ENCODE measurements at places on chromosomes 2 and 18.

- DNase-seq = no peak
Observed at GRCh38 chr2:1818404-1818803, 74.1 kb upstream of the PXDN start.

DNA sequence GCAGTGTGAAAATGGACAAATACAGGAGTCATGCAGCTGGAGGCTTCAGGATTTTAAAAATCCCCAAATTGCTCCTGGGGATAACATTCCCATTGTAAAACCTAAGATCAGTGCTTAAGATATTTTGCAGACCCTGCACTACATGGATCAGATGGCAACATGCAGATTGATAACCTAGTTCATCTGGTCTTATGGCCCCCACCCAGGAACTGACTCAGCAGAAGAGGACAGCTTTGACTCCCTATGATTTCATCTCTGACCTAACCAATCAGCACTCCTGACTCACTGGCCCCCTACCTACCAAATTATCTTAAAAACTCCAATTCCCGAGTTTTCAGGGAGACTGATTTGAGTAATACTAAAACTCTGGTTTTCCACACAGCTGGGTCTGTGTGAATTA, 20.0 kb downstream of the SRBD1 start:
- no peak for DNase-seq

DNA sequence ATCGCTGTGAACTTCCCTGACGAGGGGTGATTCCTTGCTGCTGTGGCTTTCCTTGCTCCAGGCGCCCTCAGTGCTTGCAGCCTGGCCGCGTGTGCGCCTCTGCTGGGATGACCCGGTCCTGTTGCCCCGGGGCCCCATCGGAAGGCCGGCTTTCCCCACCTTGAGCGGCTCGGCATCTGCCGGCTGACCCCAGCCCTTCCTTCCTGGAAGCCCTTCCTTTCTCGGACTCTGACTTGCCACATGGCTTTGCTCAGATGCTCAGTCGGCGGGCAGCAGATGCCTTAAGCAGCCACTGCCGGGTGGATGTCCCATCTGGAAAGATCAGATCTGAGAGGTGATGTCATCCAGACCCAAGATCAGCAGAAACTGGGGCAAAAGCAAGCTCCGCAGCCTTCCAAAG, 100.5 kb upstream of the ODC1 start:
- no peak for DNase-seq

- DNase-seq = no peak
Observed at GRCh38 chr2:195610717-195611116, 46.3 kb upstream of the SLC39A10 start.

DNA sequence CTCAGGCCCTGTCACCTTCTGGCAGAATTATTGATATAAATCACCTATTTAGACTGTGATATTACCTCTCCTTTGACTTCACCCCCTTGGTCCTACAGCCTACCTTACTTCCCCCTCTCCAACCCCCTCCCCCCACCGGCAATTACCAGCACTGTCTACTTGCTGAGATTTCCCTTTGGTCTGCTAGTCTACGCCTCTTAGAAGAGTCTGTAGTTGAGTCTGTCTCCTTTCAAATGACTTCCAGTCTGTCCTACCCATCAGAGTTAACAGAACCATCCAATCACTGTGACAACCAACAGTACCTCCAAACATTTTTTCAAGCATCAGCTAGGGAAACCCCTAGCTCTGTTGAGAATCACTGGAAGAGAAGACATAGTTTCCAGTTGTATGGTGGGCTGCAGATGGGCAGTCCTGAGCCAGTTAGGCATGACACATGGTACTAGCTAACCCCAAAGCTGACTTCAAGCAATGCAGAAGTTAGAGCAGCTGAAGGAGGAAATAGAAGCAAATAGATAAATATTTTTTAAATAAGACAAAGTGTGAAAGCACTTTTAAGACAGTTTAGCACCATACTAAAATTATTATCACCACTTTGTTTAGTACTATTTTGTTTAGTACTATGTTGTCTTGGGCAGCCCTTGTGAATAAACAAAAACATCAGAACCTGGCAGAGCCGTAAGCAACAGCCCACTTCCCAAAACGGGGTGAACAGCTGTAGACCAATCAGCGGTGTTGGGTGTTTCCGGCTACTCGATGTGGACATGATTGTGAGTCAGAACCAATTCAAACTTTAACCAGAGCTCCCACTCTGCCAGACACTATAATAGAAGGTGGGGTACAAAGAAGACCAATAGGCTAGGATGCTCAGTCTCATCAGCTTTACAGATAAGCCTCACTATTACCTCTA, 2.7 kb upstream of the ASNSD1 start:
- DNase-seq = no peak

- no peak for DNase-seq
Observed at GRCh38 chr18:64519201-64519600, 370.3 kb upstream of the LINC00305 start.
